ENCODE measurements at places on chromosomes 3 and 15.

GRCh38 chr15:63256433-63257274 is 20.8 kb upstream of the APH1B start:
- DNase-seq, result no peak

GRCh38 chr3:37862219-37862902 is 681 bp downstream of the CTDSPL start:
- DNase-seq, result peak; percentile 31

- DNase-seq, result no peak
Measured at GRCh38 chr3:194351080-194351672, at the start of gene CPN2. CPN2 (minus strand) TSS chr3:194351328; CDS start chr3:194342702, 8,626 bp downstream.

- DNase-seq, result no peak
Measured at GRCh38 chr15:40595219-40595618, 1.2 kb downstream of the KNL1 start.

DNA sequence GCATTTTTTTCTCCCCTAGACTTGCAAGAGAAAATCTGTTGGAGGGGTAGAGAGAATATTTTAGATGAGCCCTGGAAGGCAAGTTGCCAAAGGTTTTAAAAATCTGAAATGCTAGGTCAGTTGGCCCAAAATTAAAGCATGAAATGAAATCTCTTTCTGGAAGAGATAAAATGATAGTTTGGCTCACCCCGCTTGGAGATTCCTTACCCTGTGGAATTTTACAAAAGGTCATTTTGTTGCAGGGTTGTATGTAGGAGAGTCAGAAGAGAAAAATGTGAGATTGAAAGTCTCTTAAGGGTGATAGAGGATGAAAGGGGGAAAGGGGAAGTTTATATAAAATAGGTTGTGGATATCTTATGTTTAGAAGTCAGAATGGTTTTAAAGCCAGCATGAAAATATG is 277.8 kb downstream of the CD47 start:
- no peak for DNase-seq

GRCh38 chr3:25895443-25895842 is 105.6 kb downstream of the OXSM start:
- no peak for DNase-seq

DNA sequence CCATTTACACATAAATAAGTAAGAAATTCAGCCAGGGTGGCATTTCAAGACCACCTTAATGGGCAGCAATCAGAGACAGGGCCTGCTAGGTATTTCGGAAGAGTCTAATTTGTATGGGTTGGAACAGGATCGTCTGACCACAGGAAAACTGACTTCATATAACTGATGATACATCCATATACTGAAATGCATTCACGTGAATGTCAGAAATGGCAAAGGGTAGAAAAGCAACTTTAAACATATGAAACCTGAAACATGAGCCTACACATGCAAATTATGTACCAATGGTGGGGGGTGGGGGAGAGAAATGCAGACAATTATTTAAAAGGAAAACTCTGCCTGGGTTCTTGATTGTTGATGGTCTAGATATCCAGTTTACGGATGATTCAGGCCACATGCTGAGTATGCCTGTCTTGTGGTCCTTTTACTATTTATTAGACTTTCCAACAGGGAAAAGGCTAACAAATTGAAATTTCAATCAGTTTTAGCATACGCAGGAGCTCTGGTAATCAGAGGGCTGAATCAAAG is 582.2 kb downstream of the FOXP1 start:
- DNase-seq, result no peak

GRCh38 chr3:81393251-81393650 is 368.2 kb downstream of the GBE1 start:
- DNase-seq, result no peak

GRCh38 chr3:71786551-71786950 is 1.6 kb upstream of the PROK2 start:
- DNase-seq, result no peak

DNA sequence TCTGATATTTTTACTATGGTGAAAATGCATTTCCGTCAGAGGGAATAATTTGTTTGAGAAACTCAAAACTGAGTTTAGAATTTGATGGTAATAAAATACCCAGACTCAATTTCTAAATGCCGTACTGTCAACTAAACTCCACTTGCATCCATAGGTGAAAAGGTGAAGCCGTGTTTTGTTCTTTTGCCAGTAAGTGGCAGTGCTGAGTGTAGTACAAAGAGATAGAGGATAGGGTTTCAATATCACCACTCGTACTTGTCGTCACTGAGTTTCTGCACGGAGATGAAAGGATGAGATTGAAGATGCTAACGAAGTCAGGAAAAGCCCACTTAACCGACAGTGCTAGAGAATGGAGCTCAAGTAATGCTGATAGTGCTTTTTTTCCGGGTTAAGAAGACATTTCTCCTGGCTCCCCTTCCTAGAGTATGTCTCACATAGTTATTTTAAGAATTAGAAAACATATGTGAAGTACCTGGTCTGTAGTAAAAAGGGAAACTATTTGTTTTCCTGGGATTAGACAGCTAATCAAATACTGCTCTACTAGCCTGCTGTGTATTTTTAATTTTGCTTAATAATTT is 345.1 kb downstream of the IL5RA start:
- no peak for DNase-seq

DNA sequence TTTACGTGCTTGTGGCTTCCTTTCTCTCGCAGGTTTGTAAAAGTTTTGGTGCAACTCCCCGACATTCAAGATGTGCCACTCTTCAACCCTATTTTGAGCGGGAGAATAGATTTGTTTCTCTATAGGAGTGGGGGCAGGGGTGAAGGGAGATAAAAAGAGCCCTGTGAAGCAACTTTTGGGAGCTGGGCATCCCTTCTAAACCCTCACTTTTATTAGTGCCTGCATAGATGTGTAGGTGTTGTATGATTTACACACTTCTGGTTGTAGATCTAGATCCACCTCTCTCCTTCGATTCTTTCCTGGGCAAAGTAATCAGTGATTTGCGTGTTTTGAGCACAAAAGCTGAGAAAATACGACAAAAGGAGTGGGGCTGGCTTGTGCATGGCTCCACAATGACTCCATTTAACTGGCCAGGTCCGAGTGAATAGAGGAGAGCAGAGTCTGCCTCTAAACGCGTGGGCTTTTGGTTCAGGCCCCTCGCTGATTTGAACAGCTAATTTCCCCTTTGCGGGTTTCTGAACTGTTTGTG is 17.7 kb downstream of the SOX2 start:
- no peak for DNase-seq

DNA sequence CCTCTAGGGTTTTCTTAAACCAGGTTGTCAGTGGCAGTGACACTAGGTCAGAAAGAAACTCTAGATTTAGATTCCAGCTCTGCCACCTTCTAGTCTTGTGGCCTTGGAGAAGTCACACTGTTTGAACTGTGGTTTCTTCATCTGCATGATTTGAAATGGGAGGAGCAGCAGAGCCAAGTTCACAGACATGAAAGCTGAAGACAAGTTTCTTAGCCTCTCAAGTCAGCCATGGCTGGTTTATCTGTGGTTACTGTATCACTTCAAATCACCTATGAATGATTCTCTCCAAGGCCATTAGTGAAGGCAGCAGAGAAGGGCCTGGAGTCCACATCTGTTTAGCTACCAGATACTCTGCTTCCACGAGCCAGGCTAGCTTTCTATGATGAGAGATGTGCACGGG is 15.6 kb downstream of the CLEC3B start:
- DNase-seq, result no peak

DNA sequence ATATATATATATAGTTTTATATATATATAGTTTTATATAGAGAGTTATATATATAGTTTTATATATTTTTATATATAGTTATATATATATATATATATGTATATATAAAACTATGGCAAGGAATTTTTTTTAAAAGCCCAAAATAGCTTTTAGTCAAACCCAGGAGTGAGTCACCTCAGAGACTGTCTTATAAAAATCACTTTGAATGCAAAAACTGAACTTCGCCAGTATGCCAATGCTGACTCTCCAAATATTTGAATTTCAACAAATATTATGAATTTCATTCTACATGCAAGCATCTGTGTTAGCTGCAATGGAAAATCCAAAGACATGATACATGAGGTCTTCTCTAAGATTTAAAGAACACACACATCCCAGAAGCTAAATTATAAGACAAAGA is 132.8 kb upstream of the NR2F2 start:
- DNase-seq, result no peak

DNA sequence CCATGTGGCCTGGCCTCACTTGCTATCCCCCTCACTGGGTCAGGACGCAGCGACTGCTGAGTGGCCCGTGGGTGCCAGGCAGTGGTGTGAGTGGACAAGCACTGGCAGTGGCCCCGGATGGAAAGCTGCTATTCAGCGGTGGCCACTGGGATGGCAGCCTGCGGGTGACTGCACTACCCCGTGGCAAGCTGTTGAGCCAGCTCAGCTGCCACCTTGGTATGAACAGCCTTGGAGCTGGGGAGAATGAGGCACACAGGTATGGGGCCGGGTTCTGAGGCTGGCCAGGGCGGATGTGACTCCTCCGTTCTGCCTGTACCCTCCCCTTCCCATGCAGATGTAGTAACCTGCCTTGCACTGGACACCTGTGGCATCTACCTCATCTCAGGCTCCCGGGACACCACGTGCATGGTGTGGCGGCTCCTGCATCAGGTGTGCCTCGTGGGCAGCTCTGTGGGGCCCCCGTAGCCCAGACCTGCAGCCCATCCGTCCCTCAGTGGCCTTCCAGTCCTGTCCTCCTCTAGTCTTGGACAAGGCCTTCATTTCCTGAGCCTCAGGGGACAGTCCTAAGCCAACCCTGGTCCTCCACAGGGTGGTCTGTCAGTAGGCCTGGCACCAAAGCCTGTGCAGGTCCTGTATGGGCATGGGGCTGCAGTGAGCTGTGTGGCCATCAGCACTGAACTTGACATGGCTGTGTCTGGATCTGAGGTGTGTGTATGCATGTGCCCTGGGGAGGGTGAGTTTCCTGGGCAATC is 28.2 kb downstream of the NBEAL2 start:
- no peak for DNase-seq

- DNase-seq, result no peak
Measured at GRCh38 chr3:41683666-41684350, 278.1 kb downstream of the ULK4 start.

DNA sequence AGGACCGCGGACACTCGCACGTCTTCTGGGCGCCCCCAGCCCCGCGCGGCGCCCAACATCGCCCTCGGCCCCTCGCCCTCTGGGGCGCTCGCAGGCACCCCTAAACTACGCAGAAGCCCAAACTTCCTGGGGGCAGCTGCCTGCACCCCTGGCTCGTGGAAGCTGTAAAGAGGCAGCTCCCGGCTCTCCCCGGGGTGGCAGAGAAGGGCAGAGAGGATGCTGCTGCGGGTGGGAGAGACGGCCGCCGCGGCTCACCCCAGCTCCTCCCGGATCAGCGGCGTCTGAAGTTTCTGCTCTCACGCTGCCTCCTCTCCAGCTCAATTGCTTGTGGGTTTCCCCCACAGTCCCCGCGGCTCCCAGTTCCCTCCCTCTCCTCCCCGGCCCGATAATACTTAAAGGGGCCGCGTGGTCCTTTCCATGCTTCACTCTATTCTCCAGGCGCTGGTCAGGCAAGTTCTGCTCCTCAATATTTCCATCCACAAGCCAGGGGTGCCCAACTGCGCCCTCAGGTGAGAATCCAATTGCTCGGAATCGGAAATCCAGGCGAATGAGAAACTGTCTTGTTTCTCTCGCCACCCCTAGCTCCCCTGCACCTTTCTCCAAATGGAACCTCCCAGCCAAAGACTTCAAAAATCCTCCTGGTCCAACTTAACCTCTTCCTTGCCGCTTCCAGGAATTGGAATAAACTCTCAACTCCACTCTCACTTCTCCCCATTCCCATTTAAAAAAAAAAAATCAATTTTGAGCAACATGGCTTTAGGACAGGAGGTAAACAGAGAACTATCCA is 748.5 kb downstream of the ROBO1 start:
- DNase-seq, result no peak

- no peak for DNase-seq
Measured at GRCh38 chr3:190831225-190831624, 31.3 kb downstream of the GMNC start.

- DNase-seq, result no peak
Measured at GRCh38 chr3:135304378-135304777, 509.3 kb downstream of the EPHB1 start.

DNA sequence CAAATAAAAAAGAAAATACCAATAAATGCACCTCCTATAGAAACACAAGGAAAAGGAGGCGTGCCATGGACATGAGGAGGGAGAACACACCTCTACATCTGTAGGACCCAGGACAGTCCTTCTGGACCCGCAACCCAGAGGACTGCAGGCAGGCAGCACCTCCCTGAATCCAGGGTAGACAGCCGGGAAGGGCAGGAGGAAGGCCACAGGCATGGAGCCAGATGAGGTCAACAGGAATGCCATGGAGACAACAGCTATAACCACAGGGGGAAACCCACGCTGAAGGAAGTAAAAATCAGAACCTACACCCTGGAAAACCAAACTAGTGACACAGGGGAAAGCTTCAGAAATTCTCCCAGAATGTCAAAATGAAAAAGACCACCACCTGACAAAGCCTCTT is 248.8 kb upstream of the NSMCE3 start:
- DNase-seq, result no peak

DNA sequence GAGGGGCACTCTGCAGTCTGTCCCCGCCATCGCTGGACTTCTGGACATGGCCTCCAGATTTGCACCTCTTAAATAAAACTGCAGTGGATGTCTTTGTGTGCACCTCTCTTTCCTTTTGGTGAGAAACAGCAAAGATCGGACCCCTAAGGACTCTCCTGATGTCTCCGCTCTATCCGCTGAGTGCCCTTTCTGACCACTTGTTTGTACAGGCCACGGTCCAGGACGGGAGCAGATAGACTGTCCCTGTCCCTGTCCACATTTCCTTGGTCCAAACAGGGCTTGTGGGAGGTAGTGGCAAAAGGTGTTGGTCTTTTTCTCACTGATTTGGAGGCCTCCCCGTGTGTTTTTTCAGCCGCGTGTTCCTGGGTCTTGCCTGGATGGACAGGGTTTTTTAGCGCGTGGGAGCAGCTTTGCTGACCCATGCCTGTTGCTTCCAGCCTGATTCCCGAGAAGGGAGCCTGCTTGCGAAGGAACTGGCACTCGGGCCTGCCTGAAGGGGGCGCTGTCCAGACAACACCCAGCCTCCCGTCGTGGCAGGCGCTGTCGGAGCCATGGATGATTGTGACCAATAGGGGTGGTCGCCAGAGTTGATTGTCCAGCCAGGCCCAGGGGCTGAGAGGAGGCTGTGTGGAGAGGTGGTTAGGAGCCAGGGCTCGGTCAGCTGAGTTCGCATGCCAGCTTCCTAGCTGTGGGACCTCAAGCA is 13.2 kb upstream of the STAB1 start:
- no peak for DNase-seq
